IPS DF 6.9 (cell line): ENCODE measurements at places on chromosomes 5 and 9.

- DNase-seq, result no peak
These were observed 83.2 kb downstream of the WNK2 start for GRCh38 chr9:93267091-93267541.

DNA sequence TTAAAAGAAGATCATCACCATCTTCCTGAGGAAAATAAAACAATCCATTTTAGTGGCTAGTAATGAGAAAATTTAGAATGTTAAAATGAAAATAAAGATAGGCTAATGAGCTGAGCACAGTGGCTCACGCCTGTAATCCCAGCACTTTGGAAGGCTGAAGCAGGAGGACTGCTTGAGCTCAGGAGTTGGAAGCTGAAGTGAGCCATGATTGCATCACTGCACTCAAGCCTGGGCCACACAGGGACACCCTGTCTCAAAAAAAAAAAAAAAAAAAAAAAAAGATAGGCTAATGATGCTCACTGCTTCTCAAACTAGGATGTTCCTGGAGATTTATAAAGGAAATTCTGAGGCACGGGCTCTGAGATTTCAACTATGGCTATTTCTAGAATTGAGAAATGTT, 50.3 kb downstream of the CPLANE1 start:
- DNase-seq, result no peak

- DNase-seq, result no peak
These were observed 38.4 kb downstream of the ZNF608 start for GRCh38 chr5:124708086-124708485.

DNA sequence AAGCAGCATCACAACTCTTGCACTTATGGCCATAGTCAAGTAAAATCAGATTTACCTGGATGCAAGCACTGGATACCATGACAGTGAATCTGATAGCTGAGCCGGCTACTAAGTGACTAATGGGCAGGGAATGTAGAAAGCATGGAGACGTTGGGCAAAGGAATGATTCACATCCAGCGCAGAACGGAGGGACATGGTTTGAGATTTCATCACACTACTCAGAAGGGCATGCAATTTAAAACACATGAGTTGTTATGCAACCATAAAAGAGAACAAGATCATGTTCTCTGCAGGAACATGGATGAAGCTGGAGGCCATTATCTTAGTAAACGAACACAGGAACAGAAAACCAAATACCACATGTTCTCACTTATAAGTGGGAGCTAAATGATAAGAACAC, 169.1 kb upstream of the PIK3R1 start:
- no peak for DNase-seq

DNA sequence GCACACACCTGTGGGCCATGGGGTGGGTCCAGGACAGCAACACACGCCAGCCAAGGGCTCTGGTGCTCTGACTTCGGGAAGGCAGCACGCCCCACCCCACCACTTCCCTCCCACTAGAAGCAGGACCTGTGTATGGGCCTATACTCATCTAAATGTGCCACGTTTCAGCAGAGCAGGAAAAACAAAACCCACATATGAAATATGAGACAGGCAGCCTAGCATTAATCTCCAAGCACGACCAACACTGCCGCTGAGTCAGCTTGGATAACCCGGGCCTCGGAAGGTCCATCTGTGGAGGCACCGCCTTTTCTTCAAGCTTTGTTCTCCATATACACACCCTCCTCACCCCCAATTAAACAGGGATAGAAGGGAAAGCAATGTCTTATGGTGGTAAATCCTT, 203.1 kb downstream of the ROR2 start:
- no peak for DNase-seq
